ENCODE measurements at places on chromosomes 3 and 15.

DNA sequence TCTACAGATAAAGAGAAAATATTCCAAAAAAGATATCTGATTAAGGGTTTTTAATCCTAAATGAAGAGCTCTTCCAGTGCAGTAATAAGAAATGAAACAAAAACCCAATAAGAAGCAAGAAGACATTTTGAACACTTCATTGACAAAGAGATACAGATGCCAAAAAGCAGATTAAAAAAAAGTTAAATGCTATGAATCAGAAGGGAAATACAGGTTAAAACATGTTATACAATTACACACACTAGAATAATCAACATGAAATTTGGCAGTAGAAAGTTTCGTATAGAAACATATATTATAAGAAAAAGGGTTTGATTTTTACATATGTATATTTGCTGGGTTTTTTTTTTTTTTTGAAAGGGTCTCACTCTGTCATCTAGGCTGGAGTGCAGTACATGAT lies 135.0 kb downstream of the ROBO1 start:
- DNase-seq, result no peak

GRCh38 chr3:150223558-150223957 lies 184.5 kb upstream of the TSC22D2 start:
- DNase-seq, result no peak

- DNase-seq, result no peak
Observed at GRCh38 chr3:13278783-13279531, 141.2 kb downstream of the NUP210 start.

DNA sequence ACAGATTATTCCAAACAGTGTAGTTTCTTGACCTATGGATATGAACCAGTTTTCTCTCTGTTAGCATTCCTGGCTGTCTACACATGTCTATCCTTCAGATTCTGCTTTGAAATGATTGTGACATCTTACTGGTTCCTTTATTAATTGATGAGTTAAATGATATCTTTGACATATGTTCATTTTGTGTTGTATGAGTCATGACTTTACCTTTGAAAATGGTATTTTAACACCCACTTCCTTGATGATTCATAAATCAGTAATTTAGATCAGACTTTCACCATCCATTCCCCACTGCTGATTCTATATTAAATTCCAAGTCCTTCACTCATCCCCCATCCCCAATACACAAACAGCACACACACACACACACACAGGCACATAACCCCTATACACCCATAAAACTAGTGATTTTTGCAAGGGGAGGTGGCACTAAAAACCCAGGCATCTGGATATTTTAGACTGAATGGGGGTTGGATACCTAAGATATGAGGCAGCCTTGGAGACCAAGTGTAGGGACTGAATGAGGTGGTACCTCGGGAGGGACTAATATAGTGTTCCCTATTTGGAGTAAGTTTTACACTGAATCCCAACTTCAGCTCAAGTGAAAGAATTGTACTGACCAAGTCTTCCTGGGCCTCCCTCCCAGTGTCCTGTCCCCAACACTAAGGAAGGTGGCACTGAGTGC lies 9.7 kb downstream of the CCK start:
- no peak for DNase-seq

GRCh38 chr3:171028025-171028778 lies 1.7 kb upstream of the SLC2A2 start:
- peak; percentile 65 for DNase-seq

GRCh38 chr3:50972029-50972428 lies 297.3 kb downstream of the DOCK3 start:
- no peak for DNase-seq

GRCh38 chr15:98803228-98804056 lies 155.1 kb downstream of the IGF1R start:
- DNase-seq, result no peak

DNA sequence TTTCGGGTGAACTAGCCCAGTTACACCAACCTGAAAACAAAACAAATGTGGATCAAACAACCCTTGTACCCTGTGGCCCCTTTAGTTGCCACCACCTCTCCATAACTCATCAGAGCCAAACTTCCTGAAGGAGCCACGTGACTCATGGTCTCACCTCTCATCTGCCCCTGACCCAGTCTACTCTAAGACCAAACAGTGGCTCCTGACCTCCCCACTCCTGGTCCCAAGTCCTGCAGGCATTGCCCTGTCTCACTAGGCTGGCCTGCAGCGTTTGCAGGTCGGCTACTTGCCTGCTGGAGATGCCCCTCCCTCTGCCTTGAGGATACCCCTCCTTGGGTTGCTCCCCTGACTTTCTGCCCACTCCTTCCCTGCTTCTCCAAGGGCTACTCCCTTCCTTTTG lies 23.1 kb downstream of the SLC6A11 start:
- no peak for DNase-seq

DNA sequence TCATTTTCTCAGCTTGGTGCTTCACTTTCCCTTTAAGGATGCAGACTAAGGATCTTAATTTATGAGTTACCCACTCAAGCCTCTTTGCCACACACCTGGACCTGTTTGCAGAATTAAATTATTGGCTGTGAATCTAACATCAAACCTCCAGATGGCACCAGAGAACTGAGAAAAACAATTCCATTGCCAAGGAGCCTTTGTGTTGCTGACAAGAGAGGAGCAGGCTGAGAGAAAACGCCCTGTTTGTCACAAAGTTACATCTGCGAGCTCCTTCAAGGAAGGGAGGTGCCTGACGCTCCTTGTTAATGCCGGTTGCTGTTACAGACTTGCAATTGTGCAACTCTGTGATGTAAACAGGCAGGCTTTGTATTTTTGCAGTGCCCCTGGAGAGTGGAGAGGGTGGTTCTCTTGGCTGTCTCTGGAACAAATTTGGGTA lies 36.3 kb upstream of the TMC3 start:
- DNase-seq, result peak; percentile 46

DNA sequence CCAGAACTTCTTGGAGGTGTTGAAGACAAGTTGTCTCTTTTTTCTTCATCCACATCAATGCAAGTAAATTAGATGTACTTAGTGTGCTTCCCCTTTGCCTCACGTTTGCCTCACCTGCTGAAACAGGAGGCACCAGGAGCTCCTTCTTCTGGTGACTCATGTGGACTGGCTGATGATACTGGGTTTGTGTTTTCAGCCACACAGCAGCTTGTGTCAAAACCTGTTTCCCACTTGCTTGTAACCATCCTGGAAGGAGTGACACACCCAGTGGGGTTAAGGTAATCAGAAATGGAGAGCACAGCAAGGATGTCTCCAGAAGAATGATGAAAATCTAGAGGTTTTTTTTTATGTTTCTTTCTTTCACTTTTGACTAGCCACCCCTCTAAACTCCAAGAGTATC lies 143.3 kb upstream of the RBMS3 start:
- DNase-seq, result no peak

DNA sequence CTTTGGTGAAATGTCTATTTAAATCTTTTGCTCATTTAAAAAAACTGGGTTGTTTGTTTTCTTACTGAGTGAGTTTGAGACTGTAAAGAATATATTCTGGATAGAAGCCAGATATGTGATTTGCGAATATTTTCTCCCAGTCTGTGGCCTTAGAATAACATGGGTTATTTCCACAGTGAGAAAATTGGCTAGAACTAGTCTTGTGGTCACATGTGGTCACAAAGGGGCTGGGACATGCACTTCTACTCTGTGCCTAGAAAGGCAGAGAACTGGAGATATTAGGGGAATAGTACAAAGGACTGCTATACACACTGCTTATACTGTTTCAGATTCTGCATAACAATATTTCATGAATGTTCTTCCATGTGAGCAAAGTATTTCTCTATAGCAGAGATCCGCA lies 79.9 kb upstream of the RGMA start:
- no peak for DNase-seq

- no peak for DNase-seq
Observed at GRCh38 chr15:49473031-49473430, 50.0 kb downstream of the FGF7 start.

DNA sequence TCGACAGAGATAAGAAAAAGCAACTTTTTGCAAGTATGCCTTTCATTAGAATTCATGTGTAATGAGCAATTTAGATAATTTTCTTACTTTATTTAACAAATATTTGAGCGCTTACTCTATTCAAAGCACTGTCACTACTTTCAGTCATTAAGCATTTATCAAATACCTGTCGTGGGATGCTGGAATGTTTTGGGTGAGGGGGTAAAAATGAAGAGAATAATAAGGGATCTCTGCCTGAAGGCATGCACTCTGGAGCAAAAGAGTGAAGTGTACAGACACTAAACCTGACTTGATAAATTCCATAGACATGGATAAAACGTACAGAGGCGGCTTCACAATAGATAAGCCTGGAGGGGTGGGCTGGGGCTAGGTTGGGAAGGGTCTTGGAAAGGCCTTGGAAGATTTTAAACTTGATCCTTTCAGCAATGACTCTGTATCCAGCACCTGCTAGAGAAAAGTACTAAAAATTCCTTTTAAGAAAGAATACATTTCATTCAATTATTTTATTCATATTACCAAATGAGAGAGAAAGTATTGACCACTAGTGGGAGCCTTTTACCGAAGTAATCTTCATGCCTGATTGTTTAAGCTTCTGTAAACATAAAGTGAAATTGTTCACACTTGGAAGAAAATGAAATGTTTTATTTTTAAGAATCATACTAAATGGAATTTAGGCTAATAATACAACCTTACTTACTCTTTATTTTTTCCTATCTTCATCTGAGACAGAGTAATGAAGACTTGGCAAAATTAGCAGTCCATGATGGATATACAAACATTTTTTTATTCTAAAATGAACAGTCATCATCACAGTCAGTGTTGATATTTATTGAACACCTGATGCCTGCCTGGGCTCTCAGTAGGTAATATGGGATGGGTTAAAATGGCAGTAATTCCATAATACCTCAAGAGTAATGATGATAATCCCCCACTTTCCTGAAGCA lies 113.2 kb downstream of the PPP2R3A start:
- no peak for DNase-seq

GRCh38 chr3:52297242-52298148 lies 9.9 kb downstream of the GLYCTK start:
- no peak for DNase-seq

DNA sequence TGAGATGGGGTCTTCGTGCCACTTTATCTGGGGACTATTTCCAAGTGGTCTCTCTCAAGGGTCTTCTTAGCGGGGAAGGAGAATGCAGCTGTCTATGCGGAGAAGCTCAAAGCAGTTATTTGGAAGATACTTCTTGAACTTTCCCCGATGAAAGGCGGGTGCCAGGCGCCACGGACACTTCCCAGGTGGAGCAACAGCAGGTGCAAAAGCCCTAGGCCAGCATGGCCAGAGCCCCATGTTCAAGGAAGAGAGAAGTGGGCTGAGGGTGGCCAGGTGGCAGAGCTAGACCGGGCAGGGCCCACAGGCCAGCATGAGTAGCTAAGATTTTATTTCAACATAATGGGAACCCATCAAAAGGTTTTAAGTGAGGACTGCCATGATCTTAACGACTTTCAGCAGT lies 232.8 kb downstream of the PDZRN3 start:
- DNase-seq, result no peak

DNA sequence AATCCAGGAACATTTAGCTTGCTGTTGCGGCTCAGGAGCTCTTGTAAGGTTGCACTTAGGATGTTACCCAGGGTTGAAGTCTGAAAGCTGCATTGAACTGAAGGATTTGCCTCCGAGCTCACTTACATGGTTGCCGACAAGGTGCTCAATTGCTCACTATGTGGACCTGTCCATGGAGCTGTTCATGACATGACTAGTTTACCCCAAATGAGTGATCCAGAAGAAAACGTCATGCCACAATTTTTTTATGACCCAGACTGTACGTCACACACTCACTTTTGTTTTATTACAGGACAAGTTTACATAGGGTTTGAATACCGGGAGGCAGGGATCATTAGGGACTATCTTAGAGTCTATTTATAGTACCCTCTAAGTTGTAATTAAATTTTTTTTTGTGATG lies 21.0 kb upstream of the CLDN11 start:
- DNase-seq, result no peak

DNA sequence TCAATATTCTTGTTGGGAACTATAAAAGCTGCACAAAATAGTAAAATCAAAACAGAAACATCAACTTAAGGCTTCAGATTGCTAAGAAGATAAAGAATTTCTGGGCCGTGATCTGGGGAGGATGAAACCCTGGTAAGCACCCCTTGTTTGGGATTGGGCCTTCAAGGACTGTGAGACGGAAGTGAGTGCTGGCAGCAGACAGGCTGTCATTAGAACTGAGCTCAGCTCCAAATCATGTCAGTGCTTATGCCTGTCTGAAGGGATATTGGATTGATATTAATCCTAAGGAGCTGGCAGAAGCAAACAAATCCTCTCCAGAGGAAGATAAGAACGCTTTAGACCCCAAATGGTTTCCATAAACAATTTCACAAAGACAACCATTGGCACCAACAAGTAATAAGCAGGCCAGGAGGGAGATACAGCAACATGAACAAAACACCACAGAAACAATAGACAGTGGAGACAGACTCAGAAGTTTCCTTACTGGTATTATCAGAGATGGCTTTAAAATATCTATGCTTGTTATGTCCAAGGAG lies 72.6 kb upstream of the CTXND1 start:
- no peak for DNase-seq

GRCh38 chr3:100179692-100180349 lies 65.5 kb upstream of the FILIP1L start:
- DNase-seq, result no peak

DNA sequence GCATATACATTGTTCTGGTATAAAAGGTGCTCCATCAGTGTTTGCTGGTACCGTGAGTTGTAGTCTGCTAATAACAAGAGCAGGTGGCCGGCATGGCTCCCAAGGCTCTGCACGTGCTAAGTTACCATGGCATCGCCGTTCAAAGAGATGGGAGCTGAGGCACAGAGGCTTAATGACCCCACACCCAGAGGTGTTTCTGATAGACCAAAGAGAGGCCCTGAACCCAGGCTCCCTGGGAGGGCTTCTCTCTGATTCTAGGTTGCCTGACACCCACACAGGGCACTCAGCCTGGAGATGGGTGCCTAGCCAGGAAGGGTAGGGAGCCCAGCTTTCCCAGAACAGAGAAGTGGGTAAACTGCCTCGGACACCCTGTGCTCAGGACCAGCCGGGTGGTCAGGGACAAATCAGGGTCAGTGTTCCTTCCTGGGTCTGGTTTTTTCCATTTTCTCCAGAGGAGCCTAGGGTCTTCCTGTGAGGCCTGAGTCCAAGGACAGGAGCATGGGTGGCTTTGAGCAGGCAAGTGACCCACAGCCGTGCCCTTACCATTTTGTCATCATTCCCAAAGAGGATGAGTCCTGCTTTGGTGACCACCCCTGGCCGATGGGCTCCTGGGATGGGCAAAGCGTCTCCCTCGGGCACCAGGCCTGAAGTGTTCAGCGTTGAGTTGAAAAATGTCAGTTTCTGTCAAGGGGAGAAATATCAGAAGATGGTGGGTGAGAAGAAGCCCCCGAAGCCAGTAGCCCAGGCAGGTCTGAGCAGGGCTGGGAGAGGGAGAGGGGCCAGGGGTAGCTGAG lies 27.3 kb downstream of the ALDH1L1 start:
- DNase-seq, result no peak

DNA sequence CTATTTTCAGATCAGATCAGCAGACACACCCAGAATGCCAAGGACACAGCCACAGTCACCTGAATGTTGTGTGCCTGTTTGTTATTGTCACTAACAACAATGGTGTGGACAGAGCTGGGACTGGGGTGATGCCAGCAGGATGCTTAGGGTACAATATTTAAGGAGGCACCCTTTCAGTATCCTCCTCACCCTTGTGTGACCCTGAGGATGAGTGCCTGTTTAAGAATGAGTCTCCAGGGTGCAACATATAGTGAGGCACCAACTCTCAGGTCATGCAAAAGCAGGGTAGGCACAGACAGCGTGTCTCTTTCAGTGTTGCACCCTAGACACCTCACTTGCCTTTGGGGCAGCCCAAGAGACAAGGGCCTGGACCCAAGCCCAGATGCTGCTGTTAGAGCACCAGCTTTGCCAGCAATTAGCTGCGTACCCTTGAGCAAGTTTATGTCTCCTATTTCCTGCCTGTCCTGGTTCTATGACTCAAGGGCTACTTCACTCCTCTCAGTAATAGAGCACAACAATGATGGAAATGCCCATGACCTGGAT lies 122.6 kb downstream of the AQP9 start:
- DNase-seq, result no peak
